ENCODE measurements at places on chromosomes 13 and 19. TPM values are rescaled to one million over a fixed set of nuclear protein-coding genes. Genes with fewer than 3 reads are reported as not detected.

HIPK4 gene
- total RNA-seq = not detected

LPAR2 gene
- total RNA-seq = 0.57 TPM

TEKTIP1 gene
- total RNA-seq = not detected

ETV2 gene
- 0.68 TPM for total RNA-seq

CD209 gene
- 15.6 TPM for total RNA-seq

KLF2 gene
- total RNA-seq = 73.1 TPM

ONECUT3 gene
- total RNA-seq = not detected

ALDH16A1 gene
- 12.7 TPM for total RNA-seq

SOX1 gene
- total RNA-seq = not detected
